Trophoblast cell (in vitro differentiated cells and primary cell): ENCODE measurements at places on chromosomes 4 and X.

- no peak overlapping the region for H3K27ac ChIP-seq
- no peaks in the 10 kb centered on the region for H3K36me3 ChIP-seq
- H3K4me1 ChIP-seq, result no peaks in the 10 kb centered on the region
- no peak overlapping the region for H3K4me3 ChIP-seq
Observed at GRCh38 chr4:74671080-74671698, 123.1 kb downstream of the BTC start.

- no peak overlapping the region for H3K27ac ChIP-seq
- H3K4me3 ChIP-seq, result no peak overlapping the region
- H3K27me3 ChIP-seq, result peaks cover 46% of the 10 kb centered on the region
- H3K36me3 ChIP-seq, result no peaks in the 10 kb centered on the region
- no peak for DNase-seq
Observed at GRCh38 chrX:25001808-25002660, 13.7 kb downstream of the ARX start.

DNA sequence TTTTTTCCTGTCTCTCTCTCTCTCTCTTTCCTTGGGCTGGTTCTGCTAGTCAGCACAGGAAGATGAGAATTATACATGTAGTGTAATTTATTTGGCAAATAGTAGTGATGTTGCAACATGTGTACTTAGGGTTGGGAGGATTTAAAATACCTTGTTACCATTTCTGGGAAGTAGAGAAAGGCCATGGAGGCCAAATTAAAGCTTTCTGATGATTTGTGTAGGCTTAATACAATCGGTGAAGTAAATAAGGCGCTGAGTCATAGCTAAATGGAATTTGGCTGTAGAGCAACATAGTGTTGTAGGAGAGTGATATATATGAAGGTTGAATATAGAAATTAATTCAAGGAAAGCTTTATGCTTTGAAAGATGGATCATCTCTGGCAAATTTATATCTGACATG lies 295.3 kb downstream of the GRID2 start:
- no peak overlapping the region for H3K27ac ChIP-seq
- no peaks in the 10 kb centered on the region for H3K36me3 ChIP-seq
- no peaks in the 10 kb centered on the region for H3K4me1 ChIP-seq
- no peak for DNase-seq
- no peaks in the 10 kb centered on the region for H3K27me3 ChIP-seq

DNA sequence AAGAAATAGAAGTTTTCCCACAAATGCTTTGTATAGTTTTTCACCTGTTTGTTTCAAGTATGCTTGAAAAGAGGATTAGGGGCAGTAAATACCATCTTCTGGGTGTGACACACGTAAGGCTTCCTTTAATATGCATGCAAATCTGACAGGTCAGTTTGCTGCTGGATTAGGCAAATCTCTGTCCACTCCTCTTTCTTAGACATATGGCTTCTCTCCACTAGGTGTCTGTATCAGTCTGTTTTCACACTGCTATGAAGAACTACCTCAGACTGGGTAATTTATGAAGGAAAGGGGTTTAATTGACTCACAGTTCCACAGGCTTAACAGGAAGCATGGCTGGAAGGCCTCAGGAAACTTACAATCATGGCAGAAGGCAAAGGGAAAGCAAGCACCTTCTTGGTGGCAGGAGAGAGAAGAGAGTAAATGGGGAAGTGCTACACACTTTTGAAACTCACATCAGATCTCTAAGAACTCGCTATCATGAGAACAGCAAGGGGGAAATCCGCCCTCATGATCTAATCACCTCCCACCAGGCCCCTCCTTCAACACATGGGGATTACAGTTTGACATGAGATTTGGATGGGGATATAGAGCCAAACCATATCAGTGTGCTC lies 66.9 kb downstream of the TAB3 start:
- no peak overlapping the region for H3K4me3 ChIP-seq
- no peaks in the 10 kb centered on the region for H3K4me1 ChIP-seq
- H3K36me3 ChIP-seq, result no peaks in the 10 kb centered on the region
- H3K27me3 ChIP-seq, result no peaks in the 10 kb centered on the region
- no peak for DNase-seq

- no peaks in the 10 kb centered on the region for H3K27me3 ChIP-seq
- H3K4me1 ChIP-seq, result peaks cover 7% of the 10 kb centered on the region
- no peak for DNase-seq
- H3K27ac ChIP-seq, result no peak overlapping the region
Observed at GRCh38 chrX:663841-664240, 33.2 kb downstream of the SHOX start.

GRCh38 chr4:661881-662761 lies 12.0 kb downstream of the ATP5ME start:
- H3K27ac ChIP-seq, result no peak overlapping the region
- H3K36me3 ChIP-seq, result no peaks in the 10 kb centered on the region
- DNase-seq, result no peak
- no peak overlapping the region for H3K4me3 ChIP-seq
- peaks cover 3% of the 10 kb centered on the region for H3K4me1 ChIP-seq

DNA sequence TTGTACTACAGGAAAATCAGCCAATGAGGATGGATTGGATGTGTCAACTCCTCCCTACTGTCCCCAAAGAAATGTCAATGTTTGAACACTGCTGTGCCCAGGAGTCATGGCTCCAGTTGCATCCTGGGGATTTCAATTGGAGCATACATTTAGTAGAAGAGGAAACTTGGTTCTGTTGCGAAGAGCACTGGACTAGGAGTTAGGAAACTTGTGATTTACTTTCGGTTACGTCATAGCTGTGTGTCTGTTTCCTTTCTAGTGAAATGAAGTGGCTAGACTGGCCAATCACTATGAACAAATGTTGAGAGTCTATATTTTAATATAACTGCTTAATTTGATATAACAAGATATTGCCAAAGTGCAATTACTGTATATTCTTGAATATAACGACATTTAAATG lies 35.2 kb downstream of the ARL9 start:
- H3K4me3 ChIP-seq, result no peak overlapping the region
- H3K27ac ChIP-seq, result no peak overlapping the region
- H3K36me3 ChIP-seq, result no peaks in the 10 kb centered on the region
- peaks cover 2% of the 10 kb centered on the region for H3K4me1 ChIP-seq

DNA sequence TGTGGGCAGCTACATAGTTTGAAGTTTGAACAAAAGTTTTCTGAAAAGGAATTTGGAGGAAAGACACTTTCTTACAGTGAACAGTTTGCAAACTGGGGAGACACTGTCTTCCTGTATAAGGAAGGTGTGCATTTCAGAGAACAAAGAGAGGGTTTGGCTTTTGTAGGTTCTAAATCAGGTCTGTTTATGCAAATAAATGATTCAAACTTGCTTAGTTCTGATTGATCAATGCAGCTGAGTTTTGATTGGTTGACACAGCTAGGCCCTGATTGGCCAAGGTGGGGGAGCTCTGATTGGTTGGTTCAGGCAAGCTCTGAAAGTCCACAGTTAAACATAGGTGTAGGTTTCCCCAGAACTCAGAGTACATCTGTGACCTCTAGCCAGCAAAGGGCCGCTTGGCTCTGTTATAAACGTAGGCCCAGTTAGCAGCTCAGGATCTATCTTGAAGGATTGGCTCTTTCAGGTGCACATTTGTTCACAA lies 63.0 kb upstream of the ENPP6 start:
- H3K36me3 ChIP-seq, result no peaks in the 10 kb centered on the region
- H3K4me3 ChIP-seq, result no peak overlapping the region
- no peak overlapping the region for H3K27ac ChIP-seq
- no peaks in the 10 kb centered on the region for H3K27me3 ChIP-seq

DNA sequence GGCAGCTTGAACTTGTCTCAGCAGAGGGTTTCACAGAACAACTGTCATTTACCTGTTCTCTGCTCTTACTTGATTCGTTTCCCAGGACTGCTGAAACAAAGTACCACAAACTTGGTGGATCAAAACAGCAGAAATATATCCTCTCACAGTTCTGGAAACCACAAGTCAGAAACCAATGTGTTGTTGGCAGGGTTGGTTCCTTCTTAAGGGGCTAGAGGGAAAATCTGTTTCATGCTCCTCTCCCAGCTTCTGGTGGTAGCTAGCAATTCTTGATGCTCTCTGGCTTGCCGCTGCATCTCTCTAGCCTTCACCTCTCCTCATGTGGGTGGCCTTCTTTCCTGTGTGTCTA lies 4.7 kb downstream of the TLR8 start:
- no peaks in the 10 kb centered on the region for H3K4me1 ChIP-seq
- no peaks in the 10 kb centered on the region for H3K36me3 ChIP-seq
- H3K27ac ChIP-seq, result no peak overlapping the region
- no peaks in the 10 kb centered on the region for H3K27me3 ChIP-seq

DNA sequence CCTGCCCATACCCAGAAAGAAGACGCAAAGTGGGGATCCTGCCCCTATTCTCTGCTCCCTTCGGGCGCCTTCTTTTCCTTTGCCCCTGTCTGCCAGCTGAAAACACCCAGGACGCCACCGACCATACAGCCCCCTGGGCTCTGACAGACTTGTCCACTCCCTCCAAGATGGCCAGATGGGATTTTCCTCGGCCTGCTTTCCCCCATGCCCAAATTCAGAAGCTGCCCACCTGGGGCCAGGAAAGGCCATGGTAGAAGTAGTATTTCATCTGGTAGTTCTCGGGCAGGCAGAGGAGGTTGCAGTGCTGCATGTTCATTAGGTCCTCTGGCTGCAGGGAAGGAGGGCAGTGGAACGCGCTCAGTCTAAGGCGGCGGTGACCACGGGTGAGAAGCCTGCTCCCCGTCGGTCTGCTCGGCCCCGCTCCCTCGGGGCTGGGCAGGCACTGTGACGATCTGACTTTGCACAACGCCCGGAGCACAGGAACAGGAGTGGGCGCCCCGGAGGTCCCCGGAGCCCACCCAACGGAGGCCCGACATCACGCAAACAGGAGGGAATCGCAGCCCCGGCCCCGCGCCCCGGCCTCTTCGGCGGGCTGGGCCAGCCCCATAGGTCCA lies 582 bp downstream of the NAA10 start:
- peak overlapping the region; percentile 58 for H3K27ac ChIP-seq
- no peak for DNase-seq
- H3K4me3 ChIP-seq, result peak overlapping the region; percentile 89
- H3K36me3 ChIP-seq, result peaks cover 36% of the 10 kb centered on the region

- no peak overlapping the region for H3K4me3 ChIP-seq
- H3K27me3 ChIP-seq, result no peaks in the 10 kb centered on the region
- peak; percentile 7 for DNase-seq
Observed at GRCh38 chrX:16671005-16671404, 21.0 kb downstream of the S100G start.
